Activated T-helper 1 cell treated with anti-CD3 and anti-CD28 coated beads, Interleukin-12 subunit alpha, Interleukin-12 subunit beta, Interleukin-2, Interleukin-4 antibody, amounts not matched to agents 30 ng/mL and 10 ng/mL and 1 ng/mL, durations not matched to agents 14 hours and 24 hours and 36 hours (primary cell): ENCODE measurements at places on chromosomes 16 and 17. TPM values are rescaled to one million over a fixed set of nuclear protein-coding genes. Genes with fewer than 3 reads are reported as not detected.
A peak's percentile ranks its signal among the peaks of the same experiment; 100 is the strongest.

- peak overlapping the region; percentile 99 for H3K27ac ChIP-seq
- no peak for DNase-seq
- peak overlapping the region; percentile 98 for H3K4me3 ChIP-seq
- peaks cover 21% of the 10 kb centered on the region for H3K4me1 ChIP-seq
- peaks cover 7% of the 10 kb centered on the region for H3K36me3 ChIP-seq
These were observed 521 bp upstream of the G6PC3 start for GRCh38 chr17:44069974-44070454.

DNA sequence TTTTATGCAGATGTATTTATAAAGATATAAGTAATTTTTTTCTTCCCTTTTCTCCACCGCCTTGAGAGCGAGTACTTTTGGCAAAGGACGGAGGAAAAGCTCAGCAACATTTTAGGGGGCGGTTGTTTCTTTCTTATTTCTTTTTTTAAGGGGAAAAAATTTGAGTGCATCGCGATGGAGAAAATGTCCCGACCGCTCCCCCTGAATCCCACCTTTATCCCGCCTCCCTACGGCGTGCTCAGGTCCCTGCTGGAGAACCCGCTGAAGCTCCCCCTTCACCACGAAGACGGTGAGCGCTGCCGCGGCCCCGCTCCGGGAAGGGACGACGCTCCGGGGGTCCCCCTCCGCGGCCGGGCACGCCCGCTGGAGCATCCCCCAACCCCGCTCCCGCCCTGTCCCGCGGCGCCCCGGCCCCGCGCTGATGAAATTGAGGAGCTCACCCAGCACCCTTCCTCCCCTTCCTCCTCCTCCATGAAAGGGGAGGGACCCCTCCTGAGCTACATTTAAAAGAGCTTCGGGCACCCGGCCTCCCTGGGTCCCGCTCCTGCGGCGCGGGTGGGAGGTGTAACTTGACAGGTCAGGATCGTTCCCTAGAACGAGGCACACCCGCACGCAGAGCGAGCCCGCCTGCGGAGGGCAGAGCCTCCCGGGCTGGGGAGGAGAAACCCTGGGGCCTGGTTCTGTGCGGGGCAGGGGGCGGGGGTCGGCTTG is 706 bp downstream of the HLF start:
- no peak overlapping the region for H3K27ac ChIP-seq
- H3K36me3 ChIP-seq = no peaks in the 10 kb centered on the region
- no peak for DNase-seq
- H3K4me1 ChIP-seq = peaks cover 14% of the 10 kb centered on the region
- peak overlapping the region; percentile 35 for H3K4me3 ChIP-seq

DNA sequence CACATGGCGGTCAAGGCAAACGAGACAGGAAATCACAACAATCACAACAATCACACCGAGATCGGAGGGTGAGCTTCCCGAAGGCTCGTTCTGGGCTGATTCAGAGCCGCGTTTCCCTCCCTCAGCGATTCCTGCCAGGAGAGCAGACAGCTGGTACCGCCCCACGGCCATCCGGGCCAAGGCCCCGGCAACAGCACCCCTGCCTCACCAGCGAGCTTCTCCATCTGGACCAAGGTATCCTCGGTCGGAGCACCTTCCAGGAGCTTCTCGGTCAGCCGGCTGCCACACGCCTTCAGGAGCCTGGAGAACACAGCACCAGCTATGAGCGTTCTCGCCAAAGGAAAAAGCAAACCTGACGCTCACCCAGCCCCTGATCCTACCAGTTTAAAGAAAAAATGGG is 15.2 kb upstream of the PLD6 start:
- no peak overlapping the region for H3K27ac ChIP-seq
- H3K27me3 ChIP-seq = no peaks in the 10 kb centered on the region
- DNase-seq = no peak
- peaks cover 60% of the 10 kb centered on the region for H3K36me3 ChIP-seq
- H3K4me1 ChIP-seq = no peaks in the 10 kb centered on the region
- no peak overlapping the region for H3K4me3 ChIP-seq

DNA sequence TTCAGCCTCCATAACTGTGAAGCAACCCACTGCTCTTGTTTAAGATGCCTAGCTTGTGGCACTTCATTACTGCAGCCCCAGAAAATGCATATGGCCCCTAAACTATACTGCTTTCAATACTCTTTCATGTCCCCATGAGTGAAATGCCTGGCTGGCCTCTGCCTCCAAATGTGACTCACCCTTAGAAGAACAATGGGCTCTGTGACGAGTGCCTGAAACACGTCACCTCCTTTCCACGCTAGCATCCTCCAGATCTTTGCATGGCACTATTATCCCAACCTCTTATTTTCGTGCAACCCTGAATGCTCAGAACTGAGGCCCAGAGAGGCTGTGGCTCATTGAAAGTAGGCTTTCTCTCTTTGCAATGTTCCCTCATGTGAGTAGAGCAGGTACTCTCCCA is 233.1 kb downstream of the CBLN1 start:
- H3K4me3 ChIP-seq = no peak overlapping the region
- H3K27me3 ChIP-seq = no peaks in the 10 kb centered on the region
- no peaks in the 10 kb centered on the region for H3K4me1 ChIP-seq
- no peak for DNase-seq

The SLC5A2 gene
- total RNA-seq = not detected in 2 replicates

The KRTAP2-1 gene
- total RNA-seq = not detected in 2 replicates

GRCh38 chr17:67753026-67753425 is 35.3 kb downstream of the NOL11 start:
- H3K27ac ChIP-seq = no peak overlapping the region
- no peak for DNase-seq
- H3K4me1 ChIP-seq = no peaks in the 10 kb centered on the region

DNA sequence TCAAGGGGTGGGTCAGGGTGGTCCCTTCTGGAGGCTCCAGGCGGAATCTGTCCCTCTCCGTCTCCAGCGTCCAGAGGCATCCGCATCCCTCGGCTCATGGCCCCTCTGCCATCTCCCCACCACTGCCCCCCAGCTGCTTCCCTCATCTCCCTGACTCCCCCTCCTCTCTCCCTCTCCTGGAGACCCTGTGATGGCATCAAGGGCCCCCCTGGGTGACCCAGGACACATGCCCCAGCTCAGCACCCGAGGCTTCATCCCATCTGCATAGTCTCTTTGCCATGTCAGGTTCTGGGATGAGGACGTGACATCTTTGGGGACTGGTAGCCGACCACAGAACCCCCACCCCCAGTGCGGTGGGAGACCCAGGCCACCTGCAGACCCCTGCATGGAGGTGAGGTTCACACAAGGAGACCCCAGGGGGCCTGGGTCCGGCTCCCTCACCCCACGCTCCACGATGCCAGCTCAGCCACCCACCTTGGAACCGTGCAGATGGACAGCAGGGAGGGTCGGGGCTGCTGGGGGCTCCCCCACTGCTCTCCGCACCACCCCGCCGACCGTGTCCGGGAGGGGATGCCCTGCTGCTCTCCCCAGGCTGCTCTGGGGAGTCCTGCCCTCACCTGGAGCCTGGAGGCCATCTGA is 3.8 kb downstream of the SECTM1 start:
- peaks cover 3% of the 10 kb centered on the region for H3K36me3 ChIP-seq
- no peak overlapping the region for H3K27ac ChIP-seq
- DNase-seq = no peak
- H3K4me3 ChIP-seq = no peak overlapping the region
- H3K27me3 ChIP-seq = peaks cover 7% of the 10 kb centered on the region

GRCh38 chr17:32725697-32726096 is 151.2 kb downstream of the MYO1D start:
- H3K36me3 ChIP-seq = no peaks in the 10 kb centered on the region
- DNase-seq = no peak
- H3K27ac ChIP-seq = no peak overlapping the region
- no peak overlapping the region for H3K4me3 ChIP-seq

DNA sequence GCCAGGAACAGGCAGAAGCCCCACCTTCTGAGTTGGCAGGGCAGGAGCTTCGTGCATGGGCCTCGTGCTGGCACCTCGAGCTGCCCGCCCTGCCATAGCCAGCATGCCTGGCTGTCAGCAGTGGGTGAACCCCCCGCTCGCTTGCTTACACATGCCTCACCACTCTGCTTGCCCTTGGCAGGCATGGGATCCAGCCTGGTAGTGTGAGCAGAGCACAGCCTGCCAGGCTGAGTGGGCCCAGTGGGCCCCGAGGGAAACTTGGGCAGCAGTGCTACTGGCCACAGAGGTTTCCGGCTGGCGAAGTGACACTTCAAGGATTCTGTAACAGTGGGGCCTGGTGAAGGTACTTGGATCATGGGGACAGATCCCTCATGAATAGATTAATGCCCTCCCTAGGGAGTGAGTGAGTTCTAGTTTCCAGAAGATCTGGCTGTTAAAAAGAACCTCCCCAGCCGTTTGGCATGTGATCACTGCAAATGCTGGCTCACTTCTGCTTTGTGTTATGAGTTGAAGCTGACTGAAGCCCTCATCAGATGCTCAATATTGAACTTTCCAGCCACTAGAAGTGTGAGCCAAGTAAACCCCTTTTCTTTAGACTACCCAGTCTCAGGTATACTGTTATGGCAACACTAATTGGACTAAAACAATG is 114.7 kb downstream of the BCAS3 start:
- H3K4me1 ChIP-seq = no peaks in the 10 kb centered on the region
- no peaks in the 10 kb centered on the region for H3K36me3 ChIP-seq
- H3K27ac ChIP-seq = no peak overlapping the region
- DNase-seq = no peak

GRCh38 chr17:34840750-34841149 is 120.5 kb downstream of the CCT6B start:
- H3K36me3 ChIP-seq = no peaks in the 10 kb centered on the region
- H3K27me3 ChIP-seq = no peaks in the 10 kb centered on the region
- no peak overlapping the region for H3K4me3 ChIP-seq
- H3K27ac ChIP-seq = no peak overlapping the region
- no peak for DNase-seq
- H3K4me1 ChIP-seq = no peaks in the 10 kb centered on the region

GRCh38 chr17:792277-792676 is 10.1 kb downstream of the MRM3 start:
- no peak overlapping the region for H3K4me3 ChIP-seq
- peaks cover 6% of the 10 kb centered on the region for H3K4me1 ChIP-seq
- no peak overlapping the region for H3K27ac ChIP-seq
- H3K36me3 ChIP-seq = peaks cover 13% of the 10 kb centered on the region

DNA sequence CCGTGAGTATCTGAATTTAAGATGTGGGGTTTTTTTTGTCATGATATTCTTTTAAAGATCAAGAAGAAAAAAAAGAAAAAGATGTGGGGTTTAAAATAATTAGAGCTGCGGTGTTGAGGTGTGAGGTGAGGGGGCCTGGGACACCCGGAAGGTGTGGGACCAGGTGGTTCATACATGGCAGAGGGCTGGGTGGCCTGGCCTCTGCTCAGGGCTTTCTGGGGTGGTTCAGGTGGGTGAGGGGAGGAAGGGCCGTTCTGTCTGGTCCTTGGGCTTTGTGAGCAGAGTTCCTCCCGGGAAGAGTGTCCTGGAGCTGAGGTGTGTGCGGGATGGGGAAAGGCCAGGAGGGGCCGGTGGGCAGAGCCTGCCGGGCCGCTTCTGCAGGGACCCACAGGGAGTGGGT is 5.0 kb downstream of the PRSS27 start:
- H3K4me1 ChIP-seq = no peaks in the 10 kb centered on the region
- H3K27me3 ChIP-seq = peaks cover 3% of the 10 kb centered on the region
- peak overlapping the region; percentile 31 for H3K27ac ChIP-seq
- H3K36me3 ChIP-seq = peaks cover 1% of the 10 kb centered on the region

DNA sequence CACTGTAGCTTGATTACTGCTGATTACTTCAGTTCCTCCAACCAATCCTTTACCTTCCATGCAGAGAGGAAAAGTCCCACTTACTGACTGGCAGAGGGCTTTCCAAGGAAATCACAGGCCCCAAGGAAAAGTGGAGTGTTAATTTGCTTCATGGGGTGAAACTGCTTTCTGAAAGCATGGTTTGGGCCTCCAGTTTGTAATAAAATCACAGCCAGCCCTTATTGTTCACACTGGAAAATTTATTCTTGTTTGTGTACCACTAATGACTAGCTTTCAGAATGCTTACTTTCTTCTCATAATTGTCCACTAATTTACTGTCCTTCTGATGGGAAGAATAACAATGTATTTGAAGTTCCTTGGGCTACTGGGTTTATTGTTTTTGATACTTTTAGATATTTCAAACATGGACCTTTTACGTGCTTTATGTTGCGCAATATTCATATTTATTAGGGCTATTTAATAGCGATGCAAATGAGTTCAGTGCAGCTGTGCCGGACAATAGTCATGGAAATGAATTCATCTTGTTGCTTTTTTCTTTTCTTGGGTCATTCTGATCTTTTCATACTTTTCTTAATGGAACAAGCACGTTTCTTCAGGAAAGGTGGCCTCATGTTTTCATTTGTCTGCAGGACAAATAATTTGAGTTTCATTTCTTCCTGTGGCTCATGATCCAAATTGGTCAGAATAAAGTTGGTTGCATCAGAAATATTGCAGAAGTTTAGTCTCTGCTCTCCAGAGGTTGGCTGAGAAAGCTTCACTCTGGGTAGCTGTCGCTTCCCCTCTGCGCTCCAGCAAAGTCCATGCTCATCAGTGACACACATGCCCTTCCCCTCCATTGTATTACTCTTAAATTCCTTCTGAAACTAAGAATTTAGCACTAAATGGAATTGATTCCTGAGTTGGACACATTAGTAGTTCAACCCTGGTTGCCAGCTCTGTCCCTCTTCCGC is 128.7 kb downstream of the PRKCA start:
- H3K36me3 ChIP-seq = peaks cover 3% of the 10 kb centered on the region
- no peak for DNase-seq
- H3K4me1 ChIP-seq = peaks cover 57% of the 10 kb centered on the region
- no peaks in the 10 kb centered on the region for H3K27me3 ChIP-seq

- no peak overlapping the region for H3K27ac ChIP-seq
- H3K36me3 ChIP-seq = no peaks in the 10 kb centered on the region
- H3K4me1 ChIP-seq = no peaks in the 10 kb centered on the region
- no peak for DNase-seq
- H3K27me3 ChIP-seq = peaks cover 1% of the 10 kb centered on the region
These were observed 607.2 kb downstream of the MAF start for GRCh38 chr16:78993346-78993745.

The TGFB1I1 gene
- total RNA-seq = 0.78 and 1.2 TPM in 2 replicates

DNA sequence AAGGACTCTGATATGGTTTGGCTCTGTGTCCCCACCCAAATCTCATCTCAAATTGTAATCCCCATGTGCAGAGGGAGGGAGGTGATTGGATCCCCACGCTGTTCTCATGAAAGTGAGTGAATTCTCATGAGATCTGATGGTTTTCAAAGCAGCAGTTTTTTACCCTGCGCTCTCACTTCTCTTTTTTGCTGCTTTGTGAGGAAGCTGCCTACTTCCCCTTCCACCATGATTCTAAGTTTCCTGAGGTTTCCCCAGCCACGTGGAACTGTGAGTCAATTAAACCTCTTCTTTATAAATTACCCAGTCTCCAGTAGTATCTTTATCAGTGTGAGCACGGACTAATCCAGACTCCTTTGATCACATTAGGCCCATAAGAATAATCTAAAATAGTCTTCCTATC is 719.7 kb upstream of the CDH8 start:
- H3K27ac ChIP-seq = no peak overlapping the region
- DNase-seq = no peak
- no peaks in the 10 kb centered on the region for H3K27me3 ChIP-seq
- H3K4me3 ChIP-seq = no peak overlapping the region

GRCh38 chr16:75589306-75589705 is 23.1 kb downstream of the GABARAPL2 start:
- no peak overlapping the region for H3K4me3 ChIP-seq
- H3K4me1 ChIP-seq = peaks cover 14% of the 10 kb centered on the region
- DNase-seq = no peak
- peaks cover 3% of the 10 kb centered on the region for H3K36me3 ChIP-seq
- no peaks in the 10 kb centered on the region for H3K27me3 ChIP-seq
- no peak overlapping the region for H3K27ac ChIP-seq

The CD300LB gene
- total RNA-seq = not detected in 2 replicates
